ENCODE measurements at places on chromosomes 1 and 21. TPM values are rescaled to one million over a fixed set of nuclear protein-coding genes. Genes with fewer than 3 reads are reported as not detected.

Gene B3GALT5
- total RNA-seq = 0.37 TPM

Gene TNFSF18
- total RNA-seq = 0.30 TPM

Gene TINAGL1
- 241 TPM for total RNA-seq

Gene CIART
- 4.8 TPM for total RNA-seq

Gene LRRC38
- not detected for total RNA-seq

Gene ALDH4A1
- total RNA-seq = 14.4 TPM

Gene NPL
- 1.2 TPM for total RNA-seq

Gene GGPS1
- 16.9 TPM for total RNA-seq

Gene BMP8A
- 0.32 TPM for total RNA-seq

Gene CDCA8
- total RNA-seq = 0.30 TPM

Gene EDN2
- not detected for total RNA-seq

Gene CENPL
- total RNA-seq = 9.2 TPM

Gene FABP3
- 4.5 TPM for total RNA-seq

Gene FCGR2B
- not detected for total RNA-seq

Gene THEM5
- not detected for total RNA-seq

Gene OR10Z1
- not detected for total RNA-seq

Gene FAM177B
- total RNA-seq = not detected

Gene C1QA
- not detected for total RNA-seq

Gene SETSIP
- not detected for total RNA-seq

Gene SLC16A4
- total RNA-seq = 10.4 TPM

Gene RXRG
- not detected for total RNA-seq

Gene ADAMTS5
- 4.5 TPM for total RNA-seq

All from smooth muscle cell of the umbilical artery (primary cell).